ENCODE measurements at places on chromosomes 6 and 20. TPM values are rescaled to one million over a fixed set of nuclear protein-coding genes. Genes with fewer than 3 reads are reported as not detected.

DNA sequence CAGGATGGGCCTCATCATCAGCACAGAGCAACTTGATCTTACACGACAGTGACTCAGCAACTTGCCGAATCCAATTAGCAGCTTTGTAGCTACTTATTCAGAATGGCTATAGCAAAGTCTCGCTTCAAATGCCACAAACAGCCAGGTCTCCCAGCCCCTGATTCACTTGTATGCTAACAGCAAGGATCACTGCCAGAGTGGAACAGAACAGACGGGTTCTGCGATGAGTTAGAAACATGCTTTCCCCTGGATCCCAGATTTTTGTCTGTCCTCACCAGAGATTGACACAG lies 254.4 kb downstream of the NRN1 start:
- no peak for DNase-seq

GRCh38 chr6:109485266-109485935 lies 2.4 kb upstream of the ZBTB24 start:
- DNase-seq = no peak

DNA sequence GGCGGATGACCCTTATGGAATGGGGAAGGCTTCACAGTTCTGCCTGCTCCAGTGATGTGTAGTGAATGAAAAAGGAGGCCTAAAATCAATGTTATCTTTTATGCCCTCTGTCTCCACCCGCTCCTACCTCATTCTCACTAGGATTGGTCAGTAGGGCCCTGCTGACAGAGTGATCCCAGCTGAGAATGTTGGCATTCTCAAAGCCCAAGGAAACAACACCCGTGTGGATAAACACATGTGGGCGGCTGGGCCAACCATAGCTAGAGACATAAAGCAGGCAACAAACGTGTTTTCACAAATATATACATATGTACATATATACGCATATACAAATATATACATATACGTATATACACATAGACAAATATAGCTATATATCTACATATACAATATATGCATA lies 4.5 kb downstream of the RIPK1 start:
- no peak for DNase-seq

GRCh38 chr6:148304976-148305375 lies 37.7 kb upstream of the SASH1 start:
- DNase-seq = no peak

DNA sequence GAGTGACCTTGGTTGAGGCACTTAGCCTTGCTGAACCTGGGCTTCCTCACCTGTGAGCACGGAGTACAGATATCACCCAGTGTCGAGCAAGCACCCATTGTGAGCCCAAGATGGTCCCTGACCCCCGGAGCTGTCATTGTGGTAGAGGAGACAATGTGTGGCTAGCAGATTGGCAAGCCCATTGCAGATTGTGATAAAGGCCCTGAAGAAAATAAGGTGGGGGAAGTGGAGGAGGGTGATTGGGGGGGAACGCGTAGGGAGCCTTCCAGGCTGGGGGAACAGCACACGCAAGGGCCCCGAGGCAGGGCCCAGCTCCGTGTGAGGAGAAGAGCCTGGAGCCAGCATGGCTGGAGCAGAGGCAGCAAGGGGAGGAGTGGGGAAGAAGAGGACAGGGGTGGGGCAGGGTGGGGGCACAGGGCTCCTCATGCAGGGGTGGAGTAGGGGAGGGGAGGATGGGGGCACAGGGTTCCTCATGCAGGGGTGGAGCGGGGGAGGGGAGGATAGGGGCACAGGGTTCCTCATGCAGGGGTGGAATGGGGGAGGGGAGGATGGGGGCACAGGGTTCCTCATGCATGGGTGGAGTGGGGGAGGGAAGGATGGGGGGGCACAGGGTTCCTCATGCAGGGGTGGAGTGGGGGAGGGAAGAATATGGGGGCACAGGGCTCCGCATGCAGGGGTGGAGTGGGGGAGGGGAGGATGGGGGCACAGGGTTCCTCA lies 7.0 kb downstream of the CEBPB start:
- no peak for DNase-seq

DNA sequence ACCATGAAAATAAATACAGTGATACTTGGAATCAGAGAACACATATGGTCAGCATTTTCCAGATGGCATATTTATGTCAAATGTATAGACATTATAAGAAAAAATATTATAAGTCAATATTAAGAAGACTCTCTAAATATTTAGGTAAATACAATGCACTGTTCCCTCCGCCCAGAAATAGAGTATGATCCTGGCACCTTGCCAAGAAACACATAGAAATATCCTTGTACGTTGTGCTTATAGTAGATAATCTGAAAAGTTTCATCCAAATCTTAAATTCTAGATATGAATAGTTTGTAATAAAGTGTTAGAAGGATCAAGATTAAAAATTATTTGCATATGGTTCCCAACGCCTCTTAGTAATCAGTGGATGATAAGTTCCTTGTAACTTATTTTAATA lies 645.8 kb upstream of the GJE1 start:
- no peak for DNase-seq

Gene PPP1R18
- 18.2 TPM for total RNA-seq

Gene VGLL2
- total RNA-seq = not detected

Gene SCUBE3
- 10.3 TPM for total RNA-seq

Gene LBP
- total RNA-seq = 0.16 TPM
